Stimulated activated CD4-positive, alpha-beta T cell treated with anti-CD3 and anti-CD28 coated beads, Interleukin-1b, Interleukin-23, amount 100 ng/mL, for 4 hours (primary cell): ENCODE measurements at places on chromosomes 6 and 20.

GRCh38 chr6:40877362-40877761, 161.7 kb downstream of the UNC5CL start:
- DNase-seq, result no peak

- DNase-seq, result no peak
Measured at GRCh38 chr6:43981363-43981990, 145.8 kb downstream of the MRPL14 start.

DNA sequence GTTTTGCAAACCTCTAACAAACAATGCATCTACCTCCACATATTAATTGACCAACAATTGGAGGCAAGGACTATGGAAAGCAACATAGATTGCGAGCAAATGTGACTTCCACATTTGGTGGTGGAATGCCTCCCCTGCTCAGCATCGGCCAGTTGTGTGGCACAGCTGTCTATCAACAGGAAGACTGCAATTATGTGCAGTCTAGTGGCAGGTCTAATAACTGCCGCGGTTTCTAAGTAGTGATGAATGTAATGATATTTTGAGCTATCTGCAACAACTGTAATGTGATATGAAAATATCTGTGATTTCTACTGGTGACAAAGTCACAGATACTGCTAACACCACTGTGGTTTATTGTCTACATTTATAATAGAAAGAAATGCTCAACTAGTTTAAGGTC, 56.8 kb downstream of the NCR2 start:
- no peak for DNase-seq

GRCh38 chr6:56677559-56677958, 34.9 kb upstream of the DST start:
- DNase-seq, result no peak

DNA sequence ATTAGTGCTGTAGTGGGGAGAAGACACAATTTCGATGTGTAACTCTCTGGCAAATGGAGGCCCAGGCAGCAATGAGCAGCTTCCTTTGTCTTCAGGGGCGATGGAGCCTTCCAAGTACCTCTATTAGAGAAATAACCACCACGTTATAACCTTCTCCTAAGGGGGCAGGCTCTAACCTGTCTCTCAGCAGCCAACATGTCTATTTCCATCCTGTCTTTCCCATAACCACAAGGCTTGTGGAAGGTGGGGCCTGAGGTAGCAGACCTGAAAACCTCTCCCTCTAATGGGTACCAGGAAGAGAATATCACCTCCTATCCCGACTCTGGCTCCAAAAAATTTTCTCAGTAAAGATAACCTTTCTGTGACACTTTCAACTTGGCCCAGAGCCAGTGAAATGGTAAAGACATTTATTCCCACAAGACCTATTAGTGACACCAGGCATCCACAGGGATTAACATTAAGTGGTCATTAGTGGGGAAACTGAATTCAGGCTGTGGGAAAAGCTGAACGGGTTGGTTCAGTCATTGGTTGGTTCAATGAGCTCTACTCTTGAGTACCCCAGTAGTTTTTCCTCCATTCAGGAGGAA, 4.0 kb downstream of the PEX6 start:
- DNase-seq, result no peak

DNA sequence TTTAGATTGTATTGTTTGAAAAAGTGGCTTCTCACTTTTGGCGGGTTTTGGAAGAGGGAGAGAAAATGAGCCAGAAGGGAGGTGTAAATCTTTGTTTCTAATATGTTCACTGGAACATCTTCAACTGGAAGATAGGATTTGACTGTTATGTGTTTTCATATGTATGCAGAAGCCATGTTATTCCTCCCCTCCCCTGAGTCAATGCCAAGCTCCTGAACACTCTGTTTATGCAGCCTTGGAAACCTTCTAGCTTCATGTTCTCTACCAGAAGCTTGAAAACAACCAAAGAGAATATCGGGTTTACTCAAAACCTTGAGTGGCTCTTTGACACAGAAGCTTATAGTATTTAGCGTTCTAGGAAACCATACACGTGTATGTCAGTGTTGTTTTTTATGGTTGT, 279.1 kb downstream of the PRL start:
- DNase-seq, result no peak
